ENCODE measurements at places on chromosomes 4 and X. TPM values are rescaled to one million over a fixed set of nuclear protein-coding genes. Genes with fewer than 3 reads are reported as not detected.

- H3K4me1 ChIP-seq = peaks cover 5% of the 10 kb centered on the region
- DNase-seq = peak; percentile 69
- H3K4me3 ChIP-seq = no peak overlapping the region
- H3K36me3 ChIP-seq = no peaks in the 10 kb centered on the region
- no peak overlapping the region for H3K27ac ChIP-seq
Observed at GRCh38 chr4:147060151-147060931, 114.7 kb upstream of the TTC29 start.

The RIPPLY1 gene
- total RNA-seq = not detected

DNA sequence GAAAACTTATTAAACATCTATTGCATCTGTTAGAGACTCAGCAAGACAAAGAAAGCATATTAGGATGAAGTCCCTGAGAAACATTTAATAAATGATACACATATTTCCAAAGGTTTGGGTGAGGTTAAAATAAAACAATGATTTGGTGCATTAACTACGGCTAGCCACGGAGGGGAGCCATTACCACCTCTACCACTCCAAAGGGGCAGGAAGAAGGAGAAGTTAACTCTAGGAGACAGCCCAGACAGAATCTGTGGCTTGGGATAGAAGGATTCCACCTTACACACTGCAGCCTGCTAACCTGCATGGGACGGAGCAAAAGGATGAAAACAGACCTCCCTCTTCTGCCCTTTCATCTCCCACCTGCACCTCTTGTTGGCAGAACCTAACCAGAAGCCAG is 189.1 kb upstream of the C1QTNF7 start:
- no peak overlapping the region for H3K27ac ChIP-seq
- H3K36me3 ChIP-seq = no peaks in the 10 kb centered on the region
- peaks cover 24% of the 10 kb centered on the region for H3K4me1 ChIP-seq
- H3K4me3 ChIP-seq = no peak overlapping the region
- no peak for DNase-seq
- no peaks in the 10 kb centered on the region for H3K27me3 ChIP-seq

- H3K27me3 ChIP-seq = peaks cover 40% of the 10 kb centered on the region
- no peak overlapping the region for H3K4me3 ChIP-seq
- no peak overlapping the region for H3K27ac ChIP-seq
- no peak for DNase-seq
- H3K4me1 ChIP-seq = peaks cover 9% of the 10 kb centered on the region
Observed at GRCh38 chrX:152635941-152636340, 1.8 kb upstream of the GABRQ start.

The PAGE5 gene
- total RNA-seq = not detected

GRCh38 chr4:37847311-37847884 is 20.9 kb downstream of the PGM2 start:
- H3K4me3 ChIP-seq = no peak overlapping the region
- H3K27ac ChIP-seq = no peak overlapping the region

- H3K4me1 ChIP-seq = peaks cover 15% of the 10 kb centered on the region
- H3K27me3 ChIP-seq = peaks cover 65% of the 10 kb centered on the region
- H3K36me3 ChIP-seq = no peaks in the 10 kb centered on the region
- peak overlapping the region; percentile 51 for H3K4me3 ChIP-seq
- peak overlapping the region; percentile 86 for H3K27ac ChIP-seq
- peak; percentile 87 for DNase-seq
Observed at GRCh38 chr4:94758141-94758699, 465 bp downstream of the BMPR1B start.

The NAP1L3 gene
- 0.29 TPM for total RNA-seq

The KCNIP4 gene
- total RNA-seq = not detected

DNA sequence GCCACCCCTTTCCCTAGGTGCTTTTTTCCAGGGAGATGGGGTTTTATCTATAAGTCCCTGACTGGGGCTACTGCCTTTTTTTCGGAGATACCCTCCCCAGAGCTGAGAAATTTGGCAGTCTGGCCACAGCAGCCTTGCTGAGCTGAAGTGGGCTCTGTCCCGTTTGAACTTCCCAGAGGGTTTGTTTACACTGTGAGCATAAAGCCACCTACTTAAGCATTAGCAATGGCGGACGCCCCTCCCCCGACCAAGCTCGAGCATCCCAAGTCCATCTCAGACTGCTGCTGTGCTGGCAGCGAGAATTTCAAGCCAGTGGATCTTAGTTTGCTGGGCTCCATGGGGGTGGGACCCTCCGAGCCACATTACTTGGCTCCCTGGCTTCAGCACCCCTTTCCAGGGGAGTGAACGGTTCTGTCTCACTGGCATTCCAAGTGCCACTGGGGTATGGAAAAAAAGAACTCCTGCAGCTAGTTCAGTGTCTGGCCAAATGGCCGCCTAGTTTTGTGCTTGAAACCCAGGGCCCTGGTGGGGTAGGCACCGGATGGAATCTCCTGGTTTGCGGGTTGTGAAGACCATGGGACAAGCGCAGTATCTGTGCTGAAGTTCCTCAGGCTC is 456.4 kb upstream of the HTR2C start:
- no peaks in the 10 kb centered on the region for H3K4me1 ChIP-seq
- H3K27me3 ChIP-seq = peaks cover 10% of the 10 kb centered on the region
- H3K36me3 ChIP-seq = no peaks in the 10 kb centered on the region
- DNase-seq = no peak
- no peak overlapping the region for H3K27ac ChIP-seq

- H3K27ac ChIP-seq = no peak overlapping the region
- H3K36me3 ChIP-seq = no peaks in the 10 kb centered on the region
- no peaks in the 10 kb centered on the region for H3K27me3 ChIP-seq
- H3K4me1 ChIP-seq = no peaks in the 10 kb centered on the region
- DNase-seq = no peak
- no peak overlapping the region for H3K4me3 ChIP-seq
Observed at GRCh38 chr4:13294961-13295605, 189.1 kb downstream of the RAB28 start.

- H3K4me1 ChIP-seq = no peaks in the 10 kb centered on the region
- peak overlapping the region; percentile 55 for H3K27ac ChIP-seq
- H3K4me3 ChIP-seq = no peak overlapping the region
- DNase-seq = no peak
- no peaks in the 10 kb centered on the region for H3K36me3 ChIP-seq
Observed at GRCh38 chr4:74394476-74395136, 29.7 kb downstream of the EREG start.

GRCh38 chrX:65751519-65751918 is 84.1 kb downstream of the MSN start:
- no peak overlapping the region for H3K4me3 ChIP-seq
- no peak for DNase-seq
- H3K27ac ChIP-seq = no peak overlapping the region
- peaks cover 3% of the 10 kb centered on the region for H3K27me3 ChIP-seq
- H3K4me1 ChIP-seq = no peaks in the 10 kb centered on the region

DNA sequence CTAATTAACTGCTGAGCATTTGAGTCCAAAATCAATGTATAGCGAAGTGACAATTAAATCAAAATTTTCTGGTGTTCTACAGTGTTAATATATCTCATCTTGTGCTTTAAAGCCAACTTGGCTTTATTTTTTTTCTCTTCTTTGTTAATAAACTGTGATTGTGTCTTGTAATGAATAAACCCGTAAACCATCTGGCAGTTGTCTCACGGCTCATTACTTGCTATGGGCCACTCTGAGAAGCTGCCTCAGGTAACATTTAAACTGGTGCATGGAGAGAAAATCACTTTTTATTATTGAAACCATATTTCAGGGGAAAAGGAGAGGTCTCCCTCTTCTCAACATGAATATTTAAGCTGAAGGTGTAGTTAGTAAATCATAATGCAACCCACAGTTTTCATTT is 694.0 kb downstream of the KCTD8 start:
- no peak for DNase-seq
- no peaks in the 10 kb centered on the region for H3K4me1 ChIP-seq
- H3K27ac ChIP-seq = no peak overlapping the region

DNA sequence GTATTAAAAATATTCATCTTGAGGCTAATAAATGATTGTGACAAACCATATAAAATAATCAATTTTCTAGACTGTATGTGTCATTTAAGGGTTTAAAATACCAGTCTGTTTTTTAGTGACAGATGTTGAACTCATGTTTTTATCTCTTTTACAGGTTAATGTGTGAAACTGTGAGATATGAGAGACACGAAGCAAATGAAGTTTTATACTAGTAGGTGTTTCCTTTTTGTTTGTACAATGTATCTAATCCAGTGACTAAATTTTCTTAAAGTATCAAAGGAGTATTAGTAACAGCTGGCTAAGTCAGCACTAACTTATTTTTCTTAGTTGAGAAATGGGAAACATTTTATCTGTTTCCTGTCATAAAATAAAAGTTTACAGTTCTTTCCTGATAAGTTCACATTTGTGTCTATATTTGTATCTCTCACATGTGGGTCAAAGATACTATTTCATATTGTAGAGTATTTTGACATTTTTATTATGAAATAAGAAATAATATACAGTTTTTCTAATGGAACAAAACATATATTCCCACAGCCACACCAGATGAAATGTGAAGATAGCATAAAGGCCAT is 90.3 kb downstream of the RAPGEF2 start:
- H3K27me3 ChIP-seq = no peaks in the 10 kb centered on the region
- no peaks in the 10 kb centered on the region for H3K36me3 ChIP-seq
- H3K4me3 ChIP-seq = no peak overlapping the region
- no peak for DNase-seq

DNA sequence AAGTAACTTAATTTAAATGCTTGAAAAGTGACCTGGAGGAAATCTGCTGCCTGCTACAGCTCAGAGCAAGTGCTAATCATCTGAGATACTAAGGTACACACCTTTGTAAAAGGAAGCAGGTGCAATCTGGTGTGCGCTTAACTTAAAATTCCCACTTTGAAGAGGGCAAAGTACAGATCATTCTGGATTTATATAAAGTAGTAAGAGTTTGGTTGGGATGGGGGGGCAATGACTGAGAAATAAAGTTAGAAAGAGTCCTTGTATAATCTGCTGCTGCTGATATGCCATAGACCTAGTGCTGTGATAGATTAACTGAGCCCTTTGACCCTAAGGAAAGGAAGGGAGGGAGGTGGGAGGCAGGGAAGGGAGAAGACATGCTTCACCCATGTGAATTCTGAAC is 141.0 kb downstream of the MTNR1A start:
- peak; percentile 33 for DNase-seq
- no peaks in the 10 kb centered on the region for H3K36me3 ChIP-seq
- no peaks in the 10 kb centered on the region for H3K4me1 ChIP-seq
- H3K4me3 ChIP-seq = no peak overlapping the region
- no peaks in the 10 kb centered on the region for H3K27me3 ChIP-seq

- peak overlapping the region; percentile 15 for H3K27ac ChIP-seq
- H3K27me3 ChIP-seq = no peaks in the 10 kb centered on the region
- H3K4me1 ChIP-seq = peaks cover 36% of the 10 kb centered on the region
- H3K4me3 ChIP-seq = no peak overlapping the region
- H3K36me3 ChIP-seq = no peaks in the 10 kb centered on the region
Observed at GRCh38 chr4:8350841-8351461, 81.4 kb downstream of the HTRA3 start.

The NOX1 gene
- total RNA-seq = 53.3 TPM

The STK32B gene
- 4.3 TPM for total RNA-seq

DNA sequence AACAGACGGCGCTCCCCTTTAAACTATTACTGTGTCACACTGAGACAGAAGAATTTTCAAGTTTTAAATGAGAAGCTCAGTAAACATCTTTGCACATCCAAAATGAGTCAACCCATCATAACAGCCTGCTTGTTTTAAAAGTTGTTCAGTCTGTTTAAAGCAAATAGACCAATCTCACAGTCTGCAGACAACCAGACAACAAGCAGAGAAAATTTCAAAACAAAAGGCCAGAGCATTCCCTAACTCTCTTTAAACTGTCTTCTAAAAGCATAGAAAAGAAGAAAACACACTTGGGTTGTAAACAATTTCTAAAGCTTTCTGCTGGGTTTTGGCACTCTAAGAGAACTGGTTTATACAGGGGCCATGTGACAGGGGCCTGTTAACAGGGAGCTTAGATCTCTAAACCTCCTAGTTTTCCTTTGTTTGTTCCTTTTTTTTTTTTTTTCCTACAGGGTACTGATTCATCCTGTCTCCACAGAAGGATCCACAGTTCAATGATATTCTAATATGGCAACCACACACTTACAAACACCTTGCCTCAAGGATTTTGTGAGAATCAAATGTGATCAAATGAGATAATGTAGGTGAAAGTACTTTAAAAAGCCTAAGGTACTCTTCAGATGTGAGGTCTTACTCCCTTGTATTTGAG is 100.8 kb upstream of the MAML3 start:
- H3K27ac ChIP-seq = no peak overlapping the region
- H3K4me3 ChIP-seq = no peak overlapping the region
- H3K4me1 ChIP-seq = peaks cover 31% of the 10 kb centered on the region
- no peaks in the 10 kb centered on the region for H3K27me3 ChIP-seq
- DNase-seq = no peak

GRCh38 chr4:6134612-6135220 is 65.6 kb downstream of the JAKMIP1 start:
- no peak for DNase-seq
- no peaks in the 10 kb centered on the region for H3K36me3 ChIP-seq
- H3K27ac ChIP-seq = no peak overlapping the region
- no peaks in the 10 kb centered on the region for H3K4me1 ChIP-seq

GRCh38 chr4:25075851-25076250 is 45.1 kb upstream of the LGI2 start:
- DNase-seq = no peak
- H3K4me3 ChIP-seq = no peak overlapping the region
- H3K36me3 ChIP-seq = no peaks in the 10 kb centered on the region
- no peaks in the 10 kb centered on the region for H3K27me3 ChIP-seq

GRCh38 chr4:138999666-139000065 is 15.9 kb upstream of the NOCT start:
- no peak overlapping the region for H3K27ac ChIP-seq
- no peaks in the 10 kb centered on the region for H3K36me3 ChIP-seq
- no peak for DNase-seq
- H3K27me3 ChIP-seq = no peaks in the 10 kb centered on the region

The LINC00632 gene
- 45.4 TPM for total RNA-seq

DNA sequence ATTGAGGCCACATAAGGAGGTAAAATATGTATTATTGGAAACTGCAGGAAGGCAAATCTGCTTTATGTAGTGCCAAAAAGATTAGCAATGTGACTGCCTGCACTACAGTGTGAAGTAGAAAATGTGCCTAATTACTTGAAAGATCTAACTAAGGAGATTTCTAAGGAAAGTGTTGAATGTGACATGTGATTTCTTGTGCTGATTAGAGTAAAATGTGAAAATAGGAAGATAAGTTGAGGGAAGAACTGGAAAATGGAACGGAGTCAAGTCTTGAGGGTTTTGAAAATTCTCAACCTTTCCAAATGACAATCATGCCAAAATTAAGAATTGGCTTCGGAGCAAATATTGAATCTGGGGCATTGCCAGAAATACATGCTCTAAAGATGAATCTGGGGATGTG is 209.5 kb upstream of the SPOCK3 start:
- no peaks in the 10 kb centered on the region for H3K36me3 ChIP-seq
- no peaks in the 10 kb centered on the region for H3K4me1 ChIP-seq
- H3K27me3 ChIP-seq = no peaks in the 10 kb centered on the region
- no peak for DNase-seq

DNA sequence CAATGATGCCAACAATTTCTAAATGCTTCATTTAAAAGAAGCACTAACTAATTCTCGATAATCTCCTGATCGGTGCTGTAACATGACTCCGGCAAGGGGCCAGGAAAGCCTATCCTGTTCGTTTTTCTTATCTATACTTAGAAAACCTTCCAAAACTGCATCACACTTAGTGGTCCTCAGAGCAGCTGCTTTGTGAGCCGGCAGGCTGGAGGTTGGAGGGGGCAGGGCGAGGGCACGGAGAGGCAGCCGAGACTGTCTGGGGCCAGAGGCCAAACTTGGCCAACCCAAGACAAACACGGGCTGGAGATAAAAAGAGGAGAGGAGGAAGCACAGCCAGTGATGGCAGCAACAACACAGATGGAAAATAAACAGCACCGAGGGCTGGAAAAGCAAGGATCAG is 455.7 kb downstream of the BCOR start:
- H3K27ac ChIP-seq = no peak overlapping the region
- DNase-seq = no peak
- no peaks in the 10 kb centered on the region for H3K36me3 ChIP-seq
- H3K4me1 ChIP-seq = no peaks in the 10 kb centered on the region
- no peaks in the 10 kb centered on the region for H3K27me3 ChIP-seq
- no peak overlapping the region for H3K4me3 ChIP-seq

Measured in stomach (tissue), 19 donors.